Stimulated activated CD4-positive, alpha-beta T cell treated with anti-CD3 and anti-CD28 coated beads, Interleukin-4, amount 100 ng/mL, for 4 hours (primary cell): ENCODE measurements at places on chromosomes 6 and 20.

GRCh38 chr20:36491901-36492617 lies 49.3 kb upstream of the MYL9 start:
- DNase-seq: peak; percentile 47

GRCh38 chr6:90003069-90003795 lies 109.0 kb downstream of the GJA10 start:
- DNase-seq: no peak

DNA sequence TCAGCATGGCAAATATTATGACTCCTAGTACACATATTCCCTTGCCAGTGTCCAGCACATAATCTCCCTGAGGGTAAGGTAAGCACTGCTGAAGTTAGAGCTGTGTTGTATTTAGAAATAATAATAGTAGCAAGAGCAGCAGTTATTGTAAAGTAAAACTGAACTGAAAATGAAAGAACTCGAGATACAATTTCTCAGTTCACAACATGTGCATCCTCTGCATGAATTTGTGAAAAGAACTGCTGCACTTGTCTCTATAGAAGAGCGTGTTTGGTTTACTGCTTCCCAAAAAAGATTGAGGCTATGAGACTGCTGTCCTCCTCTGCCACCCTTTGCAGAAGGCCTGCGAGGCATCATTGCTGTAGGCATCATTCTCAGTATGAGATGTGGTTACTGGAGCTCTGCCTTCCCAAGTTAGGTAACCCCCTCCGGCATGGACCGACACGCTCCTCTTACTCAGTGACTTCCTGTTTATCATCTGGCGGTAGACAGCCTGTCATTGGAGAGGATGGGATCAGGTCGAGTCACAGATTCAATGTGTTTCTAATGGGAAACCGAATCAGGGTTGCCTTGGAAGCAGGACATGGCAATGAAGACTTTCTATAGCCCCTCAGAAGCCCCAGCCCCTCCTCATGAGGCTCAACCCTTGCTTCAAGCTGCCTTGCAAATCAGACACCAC lies 48.1 kb downstream of the SLC24A3 start:
- no peak for DNase-seq

DNA sequence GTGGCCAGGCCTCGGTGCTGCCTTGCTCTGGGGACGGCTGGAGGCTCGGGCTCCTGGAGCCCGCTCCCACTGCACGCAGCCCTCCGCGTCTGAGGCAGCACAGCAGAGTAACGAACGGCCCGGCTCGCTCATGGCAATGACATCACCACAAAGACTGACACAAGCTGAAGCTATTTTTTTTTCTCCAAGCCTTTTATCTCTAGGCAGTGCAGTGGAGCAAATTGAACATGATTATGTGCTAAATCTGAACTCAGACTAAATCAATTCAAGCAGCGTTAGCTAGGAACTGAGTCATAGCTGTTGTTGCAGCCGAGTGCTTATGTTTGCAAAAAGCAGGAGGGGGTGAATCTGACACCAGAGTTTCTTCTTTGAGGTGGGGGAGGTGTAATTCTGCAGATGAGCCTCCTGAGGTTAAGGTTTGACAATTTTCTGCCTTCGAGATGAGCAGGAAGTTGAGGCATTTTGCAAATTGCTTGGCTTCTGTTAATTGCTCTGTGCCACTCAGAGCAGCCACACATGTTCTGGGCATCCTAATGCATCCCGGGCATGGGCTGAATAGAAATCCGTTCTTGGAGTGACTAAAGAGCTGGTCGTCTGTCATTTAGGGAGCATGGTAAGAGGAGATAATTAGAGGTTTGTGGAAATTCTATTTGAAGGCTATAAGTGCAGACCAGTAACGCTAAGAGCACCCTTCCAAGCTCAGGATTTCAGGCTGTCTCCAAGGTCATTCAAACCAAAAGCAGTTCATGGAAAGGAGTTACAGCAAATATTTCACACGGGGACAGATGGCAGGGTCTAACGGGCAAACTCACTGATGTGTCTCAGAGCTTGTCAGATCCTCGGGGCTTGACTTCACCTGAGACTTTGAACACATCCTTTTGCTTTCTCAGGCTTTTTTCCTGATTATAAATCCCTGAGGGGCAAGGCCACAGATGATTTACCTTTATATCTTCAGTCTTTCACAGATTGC lies 155.1 kb upstream of the ENPP5 start:
- DNase-seq: no peak

- no peak for DNase-seq
Observed at GRCh38 chr6:135116571-135116970, 61.9 kb upstream of the HBS1L start.

DNA sequence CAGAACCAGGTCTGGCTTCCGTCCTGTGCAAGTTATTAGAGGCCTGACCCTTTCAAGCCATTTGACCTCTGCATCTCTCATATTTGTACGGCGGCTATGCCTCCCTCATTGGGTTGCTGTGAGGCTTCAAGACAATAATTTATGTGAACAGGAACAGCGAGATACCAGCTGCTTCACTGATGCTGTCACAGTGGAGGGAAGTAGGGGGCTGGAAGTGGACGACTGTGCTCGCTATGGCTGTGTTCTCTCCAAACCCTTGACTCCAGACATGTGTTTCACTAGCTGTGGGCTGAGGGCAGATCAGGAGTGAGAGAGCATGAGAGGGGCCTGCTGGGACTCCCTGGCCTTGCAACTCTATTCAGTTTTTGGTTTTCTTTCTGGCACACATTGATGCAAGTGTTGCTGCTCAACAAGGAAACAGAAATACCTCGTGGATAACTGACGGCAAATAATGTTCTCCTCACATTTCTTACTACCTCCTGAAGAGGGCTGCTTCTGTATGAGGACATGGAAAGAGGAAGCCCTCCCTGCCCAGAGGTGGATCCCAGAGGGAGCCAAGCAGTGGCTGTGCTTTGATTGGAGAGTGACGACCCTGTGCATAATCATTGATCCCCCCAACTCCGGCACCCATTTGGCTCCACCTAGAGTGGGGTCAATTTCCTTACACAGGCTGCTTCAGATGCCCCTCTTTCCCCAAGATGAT lies 34.7 kb upstream of the SCP2D1 start:
- DNase-seq: no peak
